ENCODE measurements at places on chromosomes 3 and 15. TPM values are rescaled to one million over a fixed set of nuclear protein-coding genes. Genes with fewer than 3 reads are reported as not detected.

The PIGZ gene
- total RNA-seq = 5.2 TPM

- no peaks in the 10 kb centered on the region for H3K36me3 ChIP-seq
- H3K27ac ChIP-seq = no peak overlapping the region
- H3K27me3 ChIP-seq = no peaks in the 10 kb centered on the region
- no peak for DNase-seq
- no peaks in the 10 kb centered on the region for H3K4me1 ChIP-seq
- H3K4me3 ChIP-seq = no peak overlapping the region
Observed at GRCh38 chr3:133360476-133360875, 39.4 kb upstream of the BFSP2 start.

The SMCO1 gene
- not detected for total RNA-seq

The CORO2B gene
- 9.2 TPM for total RNA-seq

The CELSR3 gene
- 1.3 TPM for total RNA-seq

GRCh38 chr3:163347944-163348343 is 1730.4 kb downstream of the SI start:
- H3K4me3 ChIP-seq = no peak overlapping the region
- no peak for DNase-seq
- no peaks in the 10 kb centered on the region for H3K36me3 ChIP-seq
- no peaks in the 10 kb centered on the region for H3K27me3 ChIP-seq
- no peaks in the 10 kb centered on the region for H3K4me1 ChIP-seq
- H3K27ac ChIP-seq = no peak overlapping the region

DNA sequence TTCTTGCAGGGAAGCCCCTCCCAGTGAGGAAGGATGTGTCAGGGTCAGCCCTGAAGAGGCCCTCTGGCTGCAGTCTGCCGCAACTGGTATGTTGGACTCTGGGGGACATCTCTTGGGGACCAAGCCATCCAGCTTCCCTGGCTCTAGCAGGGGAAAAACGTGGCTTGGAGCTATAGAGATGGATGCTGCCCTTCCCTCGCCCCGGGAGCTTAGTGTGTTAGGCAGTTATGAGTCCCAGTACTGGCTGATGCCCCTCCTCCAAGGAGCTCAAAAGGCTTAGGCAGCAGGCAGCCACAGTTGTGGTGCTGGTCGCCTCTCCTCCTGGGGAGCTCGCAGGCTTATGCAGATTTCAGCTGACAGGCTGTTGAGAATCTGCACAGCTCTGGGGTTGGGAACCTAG is 353.1 kb upstream of the GBE1 start:
- H3K36me3 ChIP-seq = no peaks in the 10 kb centered on the region
- no peak overlapping the region for H3K27ac ChIP-seq
- DNase-seq = peak; percentile 28
- H3K27me3 ChIP-seq = no peaks in the 10 kb centered on the region

The TF gene
- total RNA-seq = 1.1 TPM

DNA sequence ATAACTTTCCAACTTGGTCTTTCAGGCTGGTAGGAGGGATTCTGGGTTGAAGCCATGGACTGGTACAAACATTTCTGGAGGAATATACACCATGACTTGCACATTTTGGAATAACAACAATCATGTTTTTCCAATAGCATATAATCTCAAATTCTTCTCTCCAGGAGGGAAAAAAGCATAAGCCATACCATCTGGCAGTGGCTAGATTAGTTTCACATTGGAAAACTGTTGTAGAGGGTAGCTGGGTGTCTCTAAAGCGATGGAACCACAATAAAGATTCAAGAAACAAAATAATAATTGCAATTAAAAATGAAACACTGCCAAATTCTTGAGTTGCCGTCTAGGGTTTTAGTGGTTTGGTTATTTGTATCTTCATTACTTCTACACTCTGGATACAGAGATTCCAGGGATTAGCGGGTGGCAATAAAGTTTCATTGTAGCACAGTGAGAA is 278.5 kb upstream of the RASGRP1 start:
- no peak for DNase-seq
- no peaks in the 10 kb centered on the region for H3K4me1 ChIP-seq
- no peak overlapping the region for H3K4me3 ChIP-seq
- no peaks in the 10 kb centered on the region for H3K27me3 ChIP-seq

The SYNPR gene
- not detected for total RNA-seq

DNA sequence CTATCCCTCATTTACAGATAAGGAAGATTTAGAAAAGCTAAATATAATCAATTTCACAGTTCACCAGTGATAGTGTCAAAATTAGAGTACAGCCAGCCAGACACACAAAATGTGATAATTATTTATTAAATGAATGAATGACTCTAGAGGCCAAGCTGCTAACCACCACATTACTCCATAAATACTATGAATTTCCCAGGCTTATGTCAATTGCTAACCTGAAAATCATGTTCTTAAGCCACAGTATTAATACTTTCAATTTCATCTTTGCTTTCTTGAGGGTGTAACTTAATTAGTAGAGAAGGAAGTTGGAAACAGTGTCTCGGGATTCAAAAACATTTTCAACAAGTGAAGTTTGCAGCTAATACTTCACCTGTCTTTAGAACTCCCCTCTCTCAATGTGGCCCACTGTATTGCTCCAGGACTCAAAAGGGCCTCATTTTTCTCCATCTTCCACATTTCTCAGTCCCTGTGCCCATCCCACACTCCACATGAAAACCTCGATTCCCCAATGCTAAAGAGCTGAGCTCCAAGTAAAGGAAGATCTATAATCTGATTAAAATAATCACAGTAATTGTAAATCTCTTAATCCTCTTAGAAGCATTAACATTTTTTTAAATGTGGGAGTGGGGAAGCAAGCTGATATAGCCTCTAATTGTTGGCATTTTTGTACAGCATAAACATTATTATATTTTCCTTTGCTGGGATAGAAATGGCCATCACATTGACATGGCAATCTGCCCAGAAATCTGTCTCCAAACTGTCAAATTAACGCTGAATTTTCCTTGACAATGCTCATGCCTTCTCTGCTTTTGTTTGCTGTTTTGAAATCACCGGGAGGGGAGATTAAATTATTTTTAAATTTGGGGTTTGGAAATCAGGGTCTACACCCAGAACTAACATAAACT is 765.1 kb downstream of the ROBO1 start:
- H3K27ac ChIP-seq = no peak overlapping the region
- no peaks in the 10 kb centered on the region for H3K36me3 ChIP-seq
- H3K4me3 ChIP-seq = no peak overlapping the region
- H3K27me3 ChIP-seq = no peaks in the 10 kb centered on the region
- H3K4me1 ChIP-seq = no peaks in the 10 kb centered on the region
- no peak for DNase-seq

DNA sequence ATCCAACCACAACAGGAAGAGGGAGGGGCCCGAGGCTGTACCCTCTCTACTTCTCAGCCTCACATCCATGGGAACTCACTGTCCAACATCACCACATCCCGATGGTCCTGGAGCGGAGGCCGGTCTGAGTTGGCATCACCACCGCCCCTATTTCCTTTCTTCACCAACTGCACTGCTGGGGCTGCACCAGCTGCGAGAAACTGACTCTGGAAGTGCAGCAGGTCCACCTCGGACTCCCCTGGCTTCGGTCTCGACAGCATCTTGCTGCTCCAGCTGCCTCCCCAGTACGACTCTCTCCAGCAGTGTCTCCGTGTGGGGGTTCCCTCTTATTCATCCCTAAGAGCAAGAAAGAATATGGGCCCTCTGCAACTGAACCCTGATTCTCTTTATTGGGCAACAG is 7.2 kb downstream of the RPAP1 start:
- no peaks in the 10 kb centered on the region for H3K36me3 ChIP-seq
- no peak overlapping the region for H3K27ac ChIP-seq
- no peaks in the 10 kb centered on the region for H3K4me1 ChIP-seq
- H3K4me3 ChIP-seq = no peak overlapping the region

DNA sequence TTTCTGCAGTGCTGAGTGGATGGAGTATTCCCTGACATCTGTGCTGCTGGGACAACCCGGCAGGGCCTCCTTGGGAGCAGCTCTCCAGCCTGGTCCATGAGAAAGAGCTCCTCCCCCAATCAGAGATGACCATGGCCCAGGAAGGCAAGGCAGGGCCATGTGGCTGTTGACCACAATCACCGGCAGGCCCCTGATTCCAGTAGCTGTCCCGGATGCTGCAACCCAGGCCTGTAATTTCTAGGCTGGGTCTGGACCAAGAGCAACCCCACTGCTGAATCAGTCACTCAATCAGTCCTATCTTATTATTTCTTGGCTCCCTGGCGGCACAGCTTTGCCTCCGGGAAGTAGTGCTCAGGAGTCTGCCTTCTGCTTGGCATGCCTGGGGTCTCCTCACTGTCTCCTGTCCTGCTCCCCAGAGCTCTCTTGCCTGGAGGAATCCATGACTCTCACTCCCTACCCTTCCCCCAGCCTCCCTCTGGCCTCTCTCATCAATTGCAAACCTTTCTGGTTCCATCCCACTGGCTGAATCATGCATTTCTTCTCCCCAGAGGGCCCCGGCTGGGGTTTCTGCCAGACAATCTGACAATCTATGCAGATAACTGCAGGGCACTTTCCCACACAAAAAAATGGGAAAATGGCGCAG is 32.6 kb upstream of the ITGA11 start:
- H3K4me1 ChIP-seq = no peaks in the 10 kb centered on the region
- DNase-seq = peak; percentile 65
- no peak overlapping the region for H3K4me3 ChIP-seq
- H3K27ac ChIP-seq = no peak overlapping the region
- no peaks in the 10 kb centered on the region for H3K36me3 ChIP-seq
- no peaks in the 10 kb centered on the region for H3K27me3 ChIP-seq

GRCh38 chr3:122263058-122263457 is 62.0 kb upstream of the CSTA start:
- no peak overlapping the region for H3K4me3 ChIP-seq
- DNase-seq = no peak
- H3K27ac ChIP-seq = no peak overlapping the region

The SLC12A1 gene
- 0.42 TPM for total RNA-seq

- no peaks in the 10 kb centered on the region for H3K4me1 ChIP-seq
- no peak overlapping the region for H3K27ac ChIP-seq
- no peak for DNase-seq
- H3K4me3 ChIP-seq = no peak overlapping the region
- H3K27me3 ChIP-seq = no peaks in the 10 kb centered on the region
- H3K36me3 ChIP-seq = no peaks in the 10 kb centered on the region
Observed at GRCh38 chr3:197178998-197179397, 119.4 kb downstream of the DLG1 start.

GRCh38 chr3:29181149-29181780 is 99.6 kb upstream of the RBMS3 start:
- H3K4me1 ChIP-seq = no peaks in the 10 kb centered on the region
- DNase-seq = no peak
- no peaks in the 10 kb centered on the region for H3K36me3 ChIP-seq
- no peak overlapping the region for H3K27ac ChIP-seq

DNA sequence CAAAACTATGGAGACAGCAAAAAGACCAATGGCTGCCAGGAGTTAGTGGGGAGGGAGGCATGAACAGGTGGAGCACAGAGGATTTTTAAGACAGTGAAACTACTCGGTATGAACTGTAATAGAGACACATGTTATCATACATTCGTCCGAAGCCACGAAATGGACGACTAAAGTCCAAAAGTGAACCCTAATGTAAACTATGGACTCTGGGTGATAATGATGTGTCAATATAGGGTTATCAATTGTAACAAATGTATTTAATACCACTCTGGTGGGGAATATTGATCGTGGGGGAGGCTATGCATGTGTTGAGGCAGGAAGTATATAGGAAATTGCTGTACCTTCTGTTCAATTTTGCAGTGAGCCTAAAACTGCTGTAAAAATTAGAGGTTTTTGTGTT is 107.0 kb downstream of the CPN2 start:
- DNase-seq = no peak
- H3K4me3 ChIP-seq = no peak overlapping the region
- H3K27me3 ChIP-seq = no peaks in the 10 kb centered on the region
- no peaks in the 10 kb centered on the region for H3K36me3 ChIP-seq

- H3K4me1 ChIP-seq = no peaks in the 10 kb centered on the region
- H3K36me3 ChIP-seq = no peaks in the 10 kb centered on the region
- no peaks in the 10 kb centered on the region for H3K27me3 ChIP-seq
- no peak for DNase-seq
- H3K27ac ChIP-seq = no peak overlapping the region
Observed at GRCh38 chr3:129609591-129610182, 3.2 kb upstream of the PLXND1 start.

GRCh38 chr3:69900331-69900730 is 99.2 kb upstream of the SAMMSON start:
- DNase-seq = no peak
- H3K4me1 ChIP-seq = no peaks in the 10 kb centered on the region
- no peaks in the 10 kb centered on the region for H3K36me3 ChIP-seq
- no peak overlapping the region for H3K4me3 ChIP-seq
- no peak overlapping the region for H3K27ac ChIP-seq

GRCh38 chr3:127044996-127045395 is 62.1 kb downstream of the PLXNA1 start:
- no peaks in the 10 kb centered on the region for H3K36me3 ChIP-seq
- no peak overlapping the region for H3K4me3 ChIP-seq
- no peaks in the 10 kb centered on the region for H3K27me3 ChIP-seq
- H3K27ac ChIP-seq = peak overlapping the region; percentile 22

GRCh38 chr3:179182902-179183301 is 34.7 kb downstream of the PIK3CA start:
- H3K27me3 ChIP-seq = no peaks in the 10 kb centered on the region
- H3K27ac ChIP-seq = no peak overlapping the region
- DNase-seq = no peak
- H3K36me3 ChIP-seq = no peaks in the 10 kb centered on the region
- H3K4me1 ChIP-seq = peaks cover 16% of the 10 kb centered on the region

The SLC2A2 gene
- not detected for total RNA-seq

The ISLR gene
- total RNA-seq = 102 TPM

All from aorta (tissue), 5 donors.